ENCODE measurements at places on chromosomes 4 and X.

DNA sequence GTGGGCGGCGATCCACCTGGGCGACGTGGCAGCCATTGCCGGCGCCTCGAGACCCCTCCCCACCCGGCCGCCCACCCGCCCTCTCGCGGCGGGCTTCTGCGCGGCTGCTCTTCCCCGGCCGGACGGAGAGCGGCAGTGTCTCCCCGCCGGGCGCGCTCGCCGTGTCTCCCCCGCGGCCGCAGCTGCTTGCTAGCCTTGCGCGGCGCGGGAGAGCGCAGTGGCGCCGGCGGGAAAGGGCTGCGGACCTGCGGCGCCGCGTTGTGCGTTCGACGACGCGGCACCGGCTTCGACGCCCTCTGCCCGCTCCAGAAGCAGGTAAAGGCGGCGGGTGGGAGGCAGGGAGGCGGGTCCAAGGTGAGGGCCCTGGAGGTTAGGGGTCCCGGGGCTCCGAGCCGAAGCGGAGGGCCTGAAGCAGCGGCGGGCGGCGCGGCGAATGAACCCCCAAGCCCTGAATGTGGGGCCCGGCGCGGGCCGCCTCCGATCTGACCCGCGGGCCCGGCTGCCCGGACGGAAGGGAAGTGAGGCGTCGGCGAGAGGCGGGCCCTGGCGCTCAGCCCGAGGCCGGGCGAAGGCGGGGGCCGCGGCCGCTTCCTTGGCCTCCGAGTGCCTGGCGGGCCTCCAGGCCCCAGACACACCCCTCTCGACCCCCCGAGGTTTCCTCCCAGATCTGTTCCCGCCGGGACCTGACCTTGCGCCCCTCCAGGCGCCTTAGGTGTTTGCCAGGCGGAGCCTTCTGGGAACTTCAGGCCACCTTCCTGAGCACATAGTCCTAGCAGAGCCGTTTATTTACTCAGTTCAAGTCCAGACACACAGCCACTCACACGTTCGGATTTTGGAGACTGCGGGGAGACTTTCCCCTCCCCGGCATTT is at the start of gene N4BP2:
TSS of gene N4BP2 (plus strand) at position 135 of the 870 bp plus-strand sequence. CDS start 40,491 bp downstream, outside the sequence.
- no peak for DNase-seq

- no peak for DNase-seq
Observed at GRCh38 chr4:38905652-38906385, 38.2 kb downstream of the FAM114A1 start.

- DNase-seq = no peak
Observed at GRCh38 chr4:158490629-158491028, 31.1 kb upstream of the RXFP1 start.

DNA sequence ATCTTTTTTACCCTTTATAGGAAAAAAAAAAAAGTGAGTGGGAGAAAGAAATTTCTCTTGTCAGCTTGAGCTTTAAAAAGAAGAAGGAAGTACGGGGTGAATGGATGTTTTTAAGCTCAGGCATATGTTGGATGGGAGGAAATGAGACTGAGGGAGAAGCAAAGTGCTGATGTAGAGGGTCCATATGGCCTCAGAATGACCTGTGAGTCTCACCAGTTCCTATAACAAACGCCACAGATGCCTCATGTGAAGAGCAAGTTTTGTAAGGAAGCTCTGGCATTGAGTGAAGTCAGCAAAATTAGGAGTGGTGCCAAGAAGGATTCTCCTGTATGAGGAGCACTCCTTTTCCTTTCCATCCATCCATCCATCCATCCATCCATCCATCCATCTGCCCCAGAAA is 214.6 kb downstream of the PTTG2 start:
- no peak for DNase-seq
